AG20443 (cell line): ENCODE measurements at places on chromosomes 12 and 14.

DNA sequence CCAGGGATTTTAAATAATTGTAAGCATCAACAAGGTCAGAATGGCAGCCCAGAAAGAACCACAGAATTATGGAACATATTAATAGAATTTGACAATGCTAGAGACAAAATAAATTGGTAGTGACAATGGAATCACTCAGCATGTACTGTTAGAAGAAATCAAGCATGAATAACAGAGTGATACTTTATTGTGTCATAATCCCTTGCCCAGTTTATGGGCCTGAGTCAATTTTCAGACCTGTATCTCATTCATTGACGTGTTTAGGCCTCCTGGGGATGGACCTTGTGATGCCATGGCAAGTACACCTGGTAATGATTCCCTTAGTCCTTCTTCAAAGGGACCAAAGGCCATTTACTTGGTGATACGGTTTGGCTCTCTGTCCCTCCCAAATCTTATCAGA is 12.8 kb upstream of the CCDC91 start:
- no peak for DNase-seq

GRCh38 chr14:81179631-81180030 is 41.1 kb downstream of the GTF2A1 start:
- no peak for DNase-seq

DNA sequence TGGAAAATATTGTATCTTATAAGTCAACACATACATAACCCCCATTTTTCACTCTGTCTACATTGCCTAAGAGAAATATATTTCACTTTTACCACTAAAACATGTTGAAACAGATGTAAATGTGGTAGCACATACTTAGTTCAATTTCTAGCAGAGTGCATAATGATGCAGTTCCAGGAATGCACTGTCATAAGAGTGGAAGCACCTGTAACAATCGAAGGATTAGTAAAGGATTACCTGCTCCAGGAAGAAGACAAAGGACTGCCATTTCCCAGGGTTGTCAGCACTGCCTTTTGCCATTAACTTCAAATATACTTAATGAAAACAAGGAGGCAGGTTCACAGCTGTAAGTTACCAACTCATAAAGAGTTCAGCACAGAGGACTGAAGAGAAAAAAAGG is 24.6 kb downstream of the DAD1 start:
- DNase-seq = no peak

DNA sequence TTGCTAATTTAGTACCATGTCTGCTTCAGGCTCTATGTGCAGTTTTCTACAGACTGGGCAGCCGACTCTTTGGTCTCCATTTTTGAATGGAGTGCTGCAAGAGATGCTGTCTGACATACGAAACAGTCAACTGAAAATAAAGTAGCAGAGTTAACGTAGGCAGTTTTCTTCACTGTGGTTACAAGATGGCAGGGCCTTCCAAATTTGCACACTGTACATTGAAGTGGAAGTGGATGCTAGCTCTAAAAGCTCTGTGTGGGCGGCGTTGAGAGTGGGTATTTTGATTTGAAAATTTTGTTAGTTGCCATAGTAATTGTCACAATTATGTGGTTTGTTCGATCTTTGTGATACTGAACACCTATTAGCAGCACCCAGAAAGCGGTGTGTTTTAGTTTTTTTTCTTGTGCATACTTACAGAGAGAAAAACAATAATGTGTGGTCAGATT is 154.9 kb upstream of the ATP2B1 start:
- DNase-seq = no peak

DNA sequence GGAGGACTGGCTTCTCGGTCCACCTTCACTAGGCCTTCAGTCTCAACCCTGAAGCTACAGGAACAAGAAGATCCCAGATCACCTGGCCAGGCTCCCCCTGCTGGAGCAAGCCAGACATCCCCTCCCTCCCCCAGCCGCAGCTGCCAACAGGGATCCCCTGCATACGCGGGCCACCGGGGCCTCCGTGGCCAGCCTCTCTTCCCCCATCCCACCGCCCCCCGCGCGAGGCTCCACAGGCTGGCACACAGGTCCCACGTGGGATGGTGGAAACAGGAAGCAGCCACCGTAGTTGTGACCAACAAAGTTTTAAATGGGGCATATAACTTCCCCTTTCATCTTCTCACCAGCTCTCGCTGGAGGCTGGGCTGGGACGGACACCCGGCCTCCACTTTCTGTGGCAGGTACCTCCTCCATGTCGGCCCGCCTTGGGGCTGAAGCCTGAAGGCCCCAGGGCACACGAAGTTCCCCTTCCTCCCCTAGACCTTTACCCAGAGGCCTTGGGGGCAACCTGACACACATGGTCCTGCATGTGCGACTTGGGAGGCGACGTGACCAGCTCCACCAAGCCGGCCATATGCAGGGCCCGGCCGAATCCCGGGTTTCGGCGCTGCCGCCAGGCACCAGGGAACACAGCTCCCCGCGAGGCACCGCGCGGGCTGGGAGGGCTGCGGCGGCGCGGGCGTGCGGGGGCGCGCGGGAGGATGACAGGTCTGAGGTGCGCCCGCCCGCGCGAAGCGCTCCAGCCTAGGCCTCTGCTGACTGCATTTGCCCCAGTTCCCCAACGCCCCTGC is 44.4 kb upstream of the PNMA1 start:
- peak; percentile 21 for DNase-seq

GRCh38 chr12:106178562-106178961 is 39.8 kb upstream of the NUAK1 start:
- DNase-seq = no peak
